SW 1271 (cell line): ENCODE measurements at places on chromosomes 16 and 17.

DNA sequence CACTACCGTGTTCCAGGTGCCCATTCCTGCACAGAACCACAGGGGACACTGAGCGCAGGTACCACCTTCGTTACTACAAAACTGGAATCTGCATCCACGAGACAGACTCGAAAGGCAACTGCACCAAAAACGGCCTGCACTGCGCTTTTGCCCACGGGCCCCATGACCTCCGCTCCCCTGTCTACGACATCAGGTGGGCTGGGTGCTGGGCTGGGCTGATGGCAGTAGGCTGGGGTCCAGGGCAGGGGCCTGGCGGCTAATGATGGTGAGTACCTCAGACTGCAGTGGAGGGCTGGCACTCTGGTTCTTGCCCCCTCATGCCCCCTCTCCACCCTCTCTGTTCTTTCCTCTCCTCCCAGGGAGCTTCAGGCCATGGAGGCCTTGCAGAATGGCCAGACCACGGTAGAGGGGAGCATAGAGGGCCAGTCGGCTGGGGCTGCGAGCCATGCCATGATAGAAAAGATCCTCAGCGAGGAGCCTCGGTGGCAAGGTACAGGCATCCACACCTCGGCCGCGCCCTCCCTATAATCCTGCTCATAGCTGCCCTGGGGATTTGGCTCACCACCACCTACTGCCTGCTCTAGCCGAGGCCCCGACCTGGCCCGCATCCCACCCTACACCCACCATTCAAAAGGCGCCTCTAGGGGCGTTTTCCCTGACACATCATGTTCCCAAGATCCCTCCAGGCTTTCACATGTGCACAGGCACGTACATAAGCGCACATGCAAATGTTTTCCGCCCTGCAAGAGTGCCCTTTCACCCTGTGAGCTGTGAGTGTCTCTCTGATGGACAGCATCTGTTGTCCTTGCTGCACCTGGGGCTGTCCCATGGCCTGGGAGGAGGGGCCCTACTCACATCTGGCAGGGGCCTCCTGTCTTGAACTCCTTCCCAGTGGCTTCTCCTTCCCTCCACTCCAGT lies 27.7 kb downstream of the UNK start:
- no peak for DNase-seq

GRCh38 chr16:3292604-3293003 lies 9.3 kb downstream of the ZNF263 start:
- no peak for DNase-seq

DNA sequence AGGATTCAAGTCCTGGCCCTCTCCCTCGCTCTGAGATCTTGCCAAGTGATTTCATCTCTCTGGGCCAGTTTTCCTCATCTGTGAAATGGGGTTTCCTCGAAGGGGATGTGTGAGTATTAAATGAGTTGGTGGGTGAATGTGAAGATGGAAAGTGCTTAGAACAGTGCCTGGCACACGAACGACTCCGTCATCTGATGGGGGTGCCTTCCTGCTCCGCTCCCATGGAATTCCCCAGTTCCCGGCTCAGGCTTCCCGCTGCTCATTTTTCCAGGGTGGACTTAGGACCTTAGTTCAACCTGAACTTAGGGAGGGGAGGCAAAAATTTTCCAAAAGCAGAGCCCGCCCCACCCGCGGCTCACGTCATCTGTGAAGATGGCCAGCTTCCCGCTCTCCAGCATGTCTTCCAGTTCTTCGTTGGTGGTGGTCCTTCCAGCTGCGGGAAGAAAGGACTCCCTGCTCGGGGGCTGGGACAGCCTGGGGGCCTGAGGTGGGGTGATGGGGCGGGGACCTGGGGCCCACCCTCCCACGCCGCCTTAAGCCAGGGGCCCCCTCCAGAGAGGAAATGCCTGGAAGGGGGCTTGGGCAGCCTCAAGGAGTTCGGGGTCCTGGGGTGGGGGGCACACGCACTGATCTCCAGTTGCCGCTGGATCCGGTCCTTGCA lies 11.4 kb downstream of the HSD3B7 start:
- no peak for DNase-seq

GRCh38 chr17:53719229-53719628 lies 103.5 kb upstream of the KIF2B start:
- no peak for DNase-seq

DNA sequence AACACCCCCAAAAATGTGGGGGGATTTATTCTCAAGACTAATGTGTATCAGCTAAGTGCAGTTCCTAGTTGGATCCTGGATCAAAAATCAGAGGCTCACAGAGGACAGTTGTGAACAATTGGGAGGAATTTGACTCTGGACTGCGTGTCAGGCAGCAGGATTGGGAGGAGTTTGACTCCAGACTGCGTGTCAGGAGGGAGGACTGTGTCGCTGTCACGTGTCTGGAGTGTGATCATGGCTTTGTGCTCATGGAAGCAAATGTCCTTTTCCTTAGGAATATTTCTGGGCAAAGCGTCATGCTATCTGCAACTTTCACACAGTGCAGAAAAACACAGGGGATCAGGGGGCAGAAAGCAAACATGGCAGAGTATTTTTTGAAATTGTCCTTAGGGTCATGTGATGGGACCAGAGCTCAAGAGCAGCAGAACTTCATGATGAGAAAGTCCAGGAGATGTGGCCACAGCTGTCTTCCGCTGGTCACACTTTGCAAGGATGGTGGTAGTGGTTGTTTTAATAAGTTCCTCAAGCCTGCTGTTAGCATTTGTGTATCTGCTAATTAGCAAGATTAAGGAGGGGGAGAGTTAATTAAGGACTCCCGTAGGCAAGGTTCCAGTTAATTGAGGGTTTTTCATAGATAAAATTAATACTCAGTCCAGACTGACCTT lies 122.0 kb upstream of the CHMP6 start:
- no peak for DNase-seq

DNA sequence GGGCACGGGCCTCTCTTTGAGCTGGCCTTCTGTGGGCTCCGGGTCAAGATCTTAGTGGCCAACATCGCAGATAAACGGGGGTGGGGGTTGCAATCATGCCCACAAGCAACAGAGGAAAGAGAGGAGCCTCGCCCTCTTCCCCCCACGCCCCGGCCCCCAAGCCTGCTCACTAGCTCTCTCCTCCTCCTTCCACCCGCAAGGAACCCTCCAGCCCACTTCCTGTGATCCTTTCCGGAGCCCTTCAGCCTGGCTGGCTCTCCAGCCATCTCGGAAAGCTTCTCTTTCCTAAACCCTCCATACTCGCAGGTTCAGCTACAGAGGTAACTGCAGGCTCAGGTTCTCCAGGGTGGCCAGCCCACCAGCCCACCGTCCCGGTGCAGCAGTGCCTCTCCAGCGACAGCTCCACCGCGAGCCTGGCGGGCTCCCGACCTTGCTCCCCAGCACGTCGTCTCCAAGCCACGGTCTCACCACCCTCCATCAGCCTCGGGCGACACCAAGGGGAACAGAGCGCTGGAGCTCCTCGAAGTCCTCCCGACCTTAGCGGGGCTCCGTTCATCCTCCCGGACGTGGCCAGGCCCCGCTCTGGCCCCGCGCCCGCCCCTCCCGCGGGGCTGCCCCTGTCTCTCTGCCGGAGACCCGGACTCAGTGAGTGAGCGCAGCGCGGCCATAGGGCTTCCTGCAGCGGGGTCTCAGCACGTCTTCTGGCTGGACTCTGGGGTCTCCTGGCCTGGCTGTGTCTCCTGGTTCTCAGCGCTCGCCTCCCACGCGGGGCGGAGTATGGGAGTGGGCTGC lies 12.9 kb upstream of the ODF4 start:
- DNase-seq: no peak

GRCh38 chr16:56994311-56994710 lies 5.0 kb downstream of the NLRC5 start:
- no peak for DNase-seq

DNA sequence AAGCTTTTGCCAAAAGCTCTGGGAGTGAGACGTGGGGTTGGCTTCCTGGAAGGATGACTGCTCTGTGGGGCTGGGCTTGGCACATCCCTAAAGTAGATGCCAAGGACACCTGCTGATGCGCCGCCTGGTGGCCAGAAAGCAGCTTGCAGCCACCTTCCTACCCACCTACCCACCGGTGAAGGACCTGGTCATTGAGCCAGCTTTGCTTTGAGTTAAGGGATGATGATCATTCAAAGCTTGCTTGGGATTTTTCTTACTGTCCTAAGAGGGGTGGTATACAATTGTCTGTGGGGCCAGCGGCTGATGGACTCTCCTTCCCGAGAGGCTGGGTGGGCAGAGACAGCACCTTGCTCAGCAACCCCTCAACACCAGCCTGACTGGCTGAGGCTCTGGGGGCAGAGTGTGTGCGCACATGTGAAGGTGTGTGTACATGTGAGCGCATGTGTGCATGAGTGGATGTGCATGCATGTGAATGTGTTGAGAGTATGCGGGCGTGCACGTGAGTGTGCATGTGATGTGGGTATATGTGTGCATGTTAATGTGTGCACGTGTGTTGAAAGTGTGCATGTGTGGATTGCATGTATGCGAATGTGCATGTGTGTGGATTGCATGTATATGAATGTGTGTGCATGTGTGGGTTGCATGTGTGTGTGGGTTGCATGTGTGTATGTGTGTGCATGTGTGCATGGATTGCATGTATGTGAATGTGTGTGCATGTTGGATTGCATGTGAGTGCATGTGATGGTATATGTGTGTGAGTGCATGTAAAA lies 18.6 kb downstream of the C1QTNF1 start:
- no peak for DNase-seq

DNA sequence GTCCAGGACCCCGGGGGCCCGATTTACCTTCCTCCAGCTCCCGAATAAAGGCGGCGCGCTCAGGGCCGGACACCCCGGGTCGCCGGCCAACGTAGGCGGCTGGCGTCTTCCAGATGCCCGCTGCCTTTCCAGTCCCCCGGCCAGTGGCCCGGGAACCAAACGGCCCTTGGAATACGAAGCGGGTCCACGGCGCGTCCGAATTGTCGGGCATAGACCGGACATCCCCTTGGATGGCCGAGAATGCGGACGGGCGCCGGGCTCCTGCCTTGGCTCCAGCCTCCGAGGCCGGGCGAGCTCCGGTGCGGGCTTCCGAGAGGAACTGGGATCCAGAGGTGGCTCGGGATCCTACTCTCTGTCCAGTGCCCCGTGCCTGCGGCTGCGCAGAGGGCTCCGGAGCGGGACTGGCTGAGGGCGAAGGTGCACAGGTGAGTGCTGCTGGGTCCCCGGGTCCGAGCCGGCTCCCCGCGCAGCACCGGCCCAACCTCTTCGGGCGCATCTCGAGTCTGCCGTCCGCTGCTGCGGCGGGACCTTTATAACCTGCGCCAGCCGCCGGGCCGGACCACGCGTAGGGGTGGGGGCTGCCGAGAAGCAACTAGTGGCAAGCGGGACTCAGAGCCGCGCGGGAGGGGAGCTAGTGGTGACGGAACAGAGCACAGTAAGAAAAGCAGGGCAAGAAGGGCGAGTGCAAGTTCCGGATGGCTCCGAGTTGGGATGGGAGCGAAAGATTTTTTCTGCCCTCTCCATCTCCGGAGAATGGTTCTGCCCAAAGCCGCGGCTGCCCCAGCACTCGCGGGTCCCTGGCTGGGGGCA lies at the start of gene HAP1:
TSS of gene HAP1 (minus strand) at position 505 of the 810 bp plus-strand sequence. CDS start at position 496, 9 bp downstream.
- peak; percentile 25 for DNase-seq

GRCh38 chr16:11297492-11298142 lies 16.5 kb upstream of the PRM1 start:
- DNase-seq: no peak

- DNase-seq: peak; percentile 94
Observed at GRCh38 chr17:78883533-78884131, 19.4 kb downstream of the CEP295NL start.

- DNase-seq: no peak
Observed at GRCh38 chr17:38605841-38606645, at the start of gene SRCIN1. Gene SRCIN1, minus strand, starts transcription at chr17:38605952. Its CDS starts 247 bp downstream, at chr17:38605705.

GRCh38 chr17:75639327-75639726 lies 6.1 kb downstream of the SMIM5 start:
- no peak for DNase-seq

DNA sequence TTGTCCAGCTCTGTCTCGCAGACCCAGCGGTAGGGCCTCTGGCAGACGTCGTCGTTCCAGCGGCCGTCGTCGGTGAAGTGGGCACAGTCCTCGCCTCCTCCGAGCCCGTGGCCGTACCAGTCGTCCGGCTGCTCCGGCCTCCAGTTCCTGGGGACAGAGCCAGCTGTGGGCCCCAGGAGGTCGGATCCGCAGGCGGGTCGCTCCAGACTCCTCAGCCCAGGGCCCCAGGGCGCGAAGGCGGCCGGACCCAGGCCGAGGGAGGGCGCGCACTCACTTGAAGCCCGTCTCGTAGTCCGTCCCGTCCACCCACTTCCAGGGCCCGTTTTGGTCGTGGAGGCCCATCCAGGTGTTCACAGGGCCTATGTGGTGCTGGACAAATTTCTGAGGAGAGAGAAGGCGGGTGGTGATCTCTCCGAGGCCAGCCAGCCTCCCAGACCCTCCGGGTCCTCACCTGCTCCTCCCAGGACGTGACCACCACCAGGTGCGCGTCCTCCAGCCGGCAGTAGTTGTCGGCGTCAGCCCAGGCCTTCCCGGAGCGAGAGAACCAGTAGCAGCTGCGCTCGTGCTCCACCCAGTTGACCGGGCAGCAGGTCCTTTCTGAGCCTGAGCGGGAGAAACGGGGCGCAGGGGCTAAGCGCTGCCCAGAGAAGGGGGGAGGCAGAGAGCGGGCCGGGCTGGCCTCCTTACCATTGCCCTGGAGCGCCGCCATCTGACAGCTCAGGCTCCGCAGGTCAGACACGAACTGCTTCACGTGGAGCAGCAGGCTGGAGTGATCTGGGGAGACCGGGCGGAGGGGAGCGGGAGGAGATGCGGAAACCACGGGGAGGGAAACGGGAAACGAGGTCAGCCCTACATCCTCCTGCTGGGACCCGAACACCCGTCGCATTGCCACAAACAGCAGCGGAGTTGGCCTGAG lies 5.2 kb downstream of the ASGR1 start:
- no peak for DNase-seq

GRCh38 chr17:61997664-61998063 lies 67.4 kb downstream of the MED13 start:
- DNase-seq: no peak

- DNase-seq: no peak
Observed at GRCh38 chr16:67927131-67927941, 4.3 kb downstream of the CTRL start.

DNA sequence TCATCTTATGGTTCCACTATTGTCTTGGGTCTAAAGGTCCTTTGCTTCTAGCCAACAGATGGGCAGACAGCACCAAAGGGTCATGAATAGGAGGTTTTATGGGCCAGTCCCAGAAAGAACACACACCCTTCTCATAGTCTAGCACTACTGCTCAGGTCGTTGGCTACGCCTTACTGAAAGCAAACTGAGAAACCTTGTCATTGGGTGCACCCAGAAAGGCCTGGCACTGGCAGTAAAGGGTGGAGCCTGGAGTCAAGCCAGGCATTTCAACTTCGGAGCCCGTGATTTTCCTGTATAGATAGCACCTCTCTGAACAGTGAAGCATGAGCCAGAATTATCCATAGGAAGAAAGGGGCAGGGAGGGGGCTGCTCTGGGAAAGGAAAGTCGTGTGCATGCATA lies 74.9 kb downstream of the VAT1L start:
- DNase-seq: no peak

- DNase-seq: no peak
Observed at GRCh38 chr17:80455336-80455710, 21.1 kb downstream of the NPTX1 start.

DNA sequence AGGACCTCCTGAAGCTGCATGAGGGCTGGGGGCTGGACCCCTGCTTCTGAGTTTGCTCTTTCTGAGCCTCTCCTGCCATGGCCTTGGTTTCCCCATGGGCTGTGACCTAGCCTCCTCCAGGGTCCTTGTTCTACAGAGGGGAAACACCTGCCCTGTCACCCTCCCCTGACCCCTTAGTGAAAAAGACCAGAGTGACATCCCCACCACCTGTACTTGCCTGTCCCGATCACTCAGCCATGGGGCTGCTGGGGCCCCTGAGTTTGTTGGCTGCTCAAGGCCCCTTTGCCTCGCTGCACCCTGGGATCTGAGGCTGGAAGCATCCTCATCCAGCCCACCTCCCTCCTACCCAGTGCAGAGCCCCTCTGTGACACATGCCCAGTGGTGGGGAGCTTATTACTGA lies 800 bp downstream of the NOD2 start:
- DNase-seq: no peak

- DNase-seq: no peak
Observed at GRCh38 chr17:73553311-73553710, 90.9 kb downstream of the SDK2 start.
